AML-193 (cell line): ENCODE measurements at places on chromosomes 16 and 17.
A peak's percentile ranks its signal among the peaks of the same experiment; 100 is the strongest.

DNA sequence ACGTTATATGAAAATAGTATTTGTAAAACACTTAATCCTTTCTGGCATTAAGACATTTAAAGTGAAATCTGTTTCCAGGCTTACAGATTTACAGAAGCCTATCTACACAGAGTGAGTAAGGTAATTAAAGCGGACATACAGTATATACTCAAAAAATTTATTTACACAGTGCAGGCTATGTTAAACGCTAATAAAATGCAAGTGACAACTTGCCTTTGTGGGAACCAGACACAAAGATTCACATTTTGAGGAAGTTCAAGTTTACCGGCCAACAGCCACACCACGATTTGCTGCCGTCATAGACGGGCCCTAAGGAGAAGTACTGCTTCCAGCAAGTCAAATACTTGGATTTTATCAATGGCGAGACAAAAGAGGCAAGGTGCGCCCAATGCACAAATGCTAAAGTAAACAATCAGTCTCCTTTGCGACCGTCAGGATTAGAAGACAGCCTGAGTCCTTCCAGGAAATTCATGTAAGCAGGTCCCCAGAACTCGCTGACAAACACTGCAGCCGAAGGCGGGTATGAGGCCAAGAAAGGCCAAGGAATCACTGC lies 801 bp downstream of the VPS35 start:
- peak; percentile 77 for DNase-seq

GRCh38 chr16:83831456-83831987 lies 23.7 kb downstream of the HSBP1 start:
- no peak for DNase-seq

- DNase-seq = no peak
Measured at GRCh38 chr16:4612474-4612931, 2.2 kb downstream of the UBALD1 start.

GRCh38 chr17:44840274-44840673 lies 7.4 kb upstream of the HIGD1B start:
- DNase-seq = no peak

GRCh38 chr17:8619294-8619693 lies 11.2 kb downstream of the MYH10 start:
- no peak for DNase-seq

DNA sequence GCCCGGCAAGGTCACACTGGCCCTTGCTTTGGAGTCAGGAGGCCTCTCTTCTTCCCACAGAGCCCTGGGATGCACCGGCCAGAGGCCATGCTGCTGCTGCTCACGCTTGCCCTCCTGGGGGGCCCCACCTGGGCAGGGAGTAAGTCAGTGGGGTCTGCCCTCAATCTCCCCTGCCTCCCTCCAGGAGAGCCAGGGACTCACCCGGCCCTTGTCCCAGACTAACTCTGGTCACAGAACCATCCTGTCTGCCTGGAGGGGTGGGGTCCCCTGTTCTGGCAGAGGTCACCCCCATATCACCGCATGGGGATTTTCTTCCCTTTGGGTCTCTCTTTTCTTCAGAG lies 222 bp downstream of the ZG16B start:
- no peak for DNase-seq

GRCh38 chr16:55821210-55821609 lies 11.7 kb downstream of the CES1 start:
- no peak for DNase-seq
